ENCODE measurements at places on chromosomes 6 and 20. TPM values are rescaled to one million over a fixed set of nuclear protein-coding genes. Genes with fewer than 3 reads are reported as not detected.

PRDM1 gene
- total RNA-seq: 7.7 TPM

NKX2-2 gene
- total RNA-seq: not detected

VWA7 gene
- total RNA-seq: 0.65 TPM

DDX43 gene
- total RNA-seq: 2.0 TPM

FUCA2 gene
- total RNA-seq: 33.6 TPM

MAP7 gene
- total RNA-seq: 0.65 TPM

CDH22 gene
- not detected for total RNA-seq

PRDM13 gene
- total RNA-seq: not detected

C6orf163 gene
- 2.9 TPM for total RNA-seq

KCTD20 gene
- 78.7 TPM for total RNA-seq

NRSN1 gene
- total RNA-seq: not detected

MYLK4 gene
- 0.65 TPM for total RNA-seq

SCAF8 gene
- 35.1 TPM for total RNA-seq

TINAG gene
- not detected for total RNA-seq

GSTA2 gene
- not detected for total RNA-seq

NMBR gene
- under 0.01 TPM for total RNA-seq

CGAS gene
- 3.3 TPM for total RNA-seq

MAK gene
- under 0.01 TPM for total RNA-seq

DOK5 gene
- 0.98 TPM for total RNA-seq

THBD gene
- total RNA-seq: 55.2 TPM

TCF15 gene
- 0.65 TPM for total RNA-seq

ADTRP gene
- 4.1 TPM for total RNA-seq

OOEP gene
- total RNA-seq: not detected

SEL1L2 gene
- total RNA-seq: not detected

SRMS gene
- not detected for total RNA-seq

DLGAP4 gene
- 29.7 TPM for total RNA-seq

FOXS1 gene
- 1.3 TPM for total RNA-seq

ATAT1 gene
- total RNA-seq: 6.8 TPM

LY6G6C gene
- total RNA-seq: not detected

HLA-DPB1 gene
- total RNA-seq: 1.6 TPM

EBF4 gene
- total RNA-seq: 0.19 TPM

ANGPT4 gene
- not detected for total RNA-seq

FNDC11 gene
- total RNA-seq: 1.3 TPM

MOG gene
- not detected for total RNA-seq
